Neural crest cell (in vitro differentiated cells): ENCODE measurements at places on chromosomes 4 and X. TPM values are rescaled to one million over a fixed set of nuclear protein-coding genes. Genes with fewer than 3 reads are reported as not detected.
A peak's percentile ranks its signal among the peaks of the same experiment; 100 is the strongest.

The MID1IP1 gene
- 52.9 and 54.8 TPM in 2 replicates for total RNA-seq

The CCNA2 gene
- total RNA-seq: 85.2 and 85.3 TPM in 2 replicates

- DNase-seq: no peak
Measured at GRCh38 chrX:7076245-7076661, 71.3 kb upstream of the STS start.

The SSX4 gene
- total RNA-seq: not detected in 2 replicates

DNA sequence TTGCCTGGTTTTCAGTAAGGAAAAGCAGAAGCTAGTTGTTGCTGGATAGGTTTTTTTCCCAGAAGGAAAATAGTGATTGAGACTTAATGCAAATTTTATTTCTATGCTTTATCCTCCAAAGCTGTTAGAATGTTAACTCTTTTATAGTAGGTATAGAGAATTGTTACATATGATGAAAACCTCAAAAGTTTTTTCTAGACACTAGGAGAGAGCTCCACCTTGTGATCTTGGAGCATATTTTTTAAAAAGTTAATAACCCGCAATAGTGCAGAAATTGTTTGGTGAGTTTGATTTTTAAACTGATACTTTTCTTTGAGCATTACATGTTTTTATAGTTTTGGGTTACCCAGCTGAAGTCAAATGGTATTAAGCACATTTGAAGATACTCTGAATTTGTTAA, 56.5 kb downstream of the STAG2 start:
- DNase-seq: no peak

DNA sequence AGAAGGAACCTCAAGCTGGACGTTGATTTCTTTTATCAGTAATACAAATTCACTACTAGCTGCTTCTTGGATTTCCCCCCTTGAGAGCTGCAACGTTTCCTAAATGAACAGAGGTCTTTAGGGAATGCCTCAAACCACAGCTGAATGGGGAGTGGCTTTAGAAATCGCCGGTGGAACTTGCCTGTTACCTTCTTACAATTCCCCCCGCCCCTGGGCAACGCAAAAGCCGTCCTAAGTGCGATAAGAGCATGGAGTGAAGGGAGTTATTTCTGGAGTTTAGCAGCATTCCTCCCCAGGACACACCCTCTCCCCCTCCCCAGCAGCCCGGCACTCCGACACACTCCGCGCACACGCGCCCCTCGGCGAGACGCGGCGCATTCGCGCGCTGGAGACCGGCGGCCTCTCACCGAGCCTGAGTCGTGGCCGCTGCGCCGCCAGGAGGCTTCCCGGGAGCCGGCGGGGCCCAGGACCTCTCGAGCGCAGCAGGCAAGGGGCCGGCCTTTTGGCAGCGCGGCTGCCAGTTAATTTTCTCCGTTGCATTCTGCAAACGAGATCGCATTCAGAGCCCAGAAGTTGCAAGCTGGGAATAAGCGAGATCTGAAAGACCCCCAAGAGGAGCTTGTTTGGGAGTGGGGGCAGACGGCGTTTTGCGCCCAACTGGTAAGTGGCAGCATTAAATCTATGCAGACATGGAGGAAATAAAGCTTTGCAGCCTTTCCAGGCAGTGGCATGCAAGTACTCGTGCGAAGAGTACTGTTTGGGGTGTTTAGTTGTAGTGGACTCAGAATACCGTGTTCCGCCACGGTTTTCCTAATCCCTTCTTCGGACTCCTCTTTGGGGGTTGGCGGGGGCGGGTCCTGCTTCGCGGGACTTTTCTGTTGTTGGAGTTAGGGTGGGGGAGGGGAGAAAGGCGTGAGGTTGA, 134.7 kb downstream of the PALLD start:
- peak; percentile 69 for DNase-seq

The GAGE12D gene
- total RNA-seq: not detected in 2 replicates

- DNase-seq: no peak
Measured at GRCh38 chrX:154695911-154696675, 42.7 kb upstream of the CTAG2 start.

- no peak for DNase-seq
Measured at GRCh38 chr4:71595576-71596108, 188.2 kb downstream of the GC start.

DNA sequence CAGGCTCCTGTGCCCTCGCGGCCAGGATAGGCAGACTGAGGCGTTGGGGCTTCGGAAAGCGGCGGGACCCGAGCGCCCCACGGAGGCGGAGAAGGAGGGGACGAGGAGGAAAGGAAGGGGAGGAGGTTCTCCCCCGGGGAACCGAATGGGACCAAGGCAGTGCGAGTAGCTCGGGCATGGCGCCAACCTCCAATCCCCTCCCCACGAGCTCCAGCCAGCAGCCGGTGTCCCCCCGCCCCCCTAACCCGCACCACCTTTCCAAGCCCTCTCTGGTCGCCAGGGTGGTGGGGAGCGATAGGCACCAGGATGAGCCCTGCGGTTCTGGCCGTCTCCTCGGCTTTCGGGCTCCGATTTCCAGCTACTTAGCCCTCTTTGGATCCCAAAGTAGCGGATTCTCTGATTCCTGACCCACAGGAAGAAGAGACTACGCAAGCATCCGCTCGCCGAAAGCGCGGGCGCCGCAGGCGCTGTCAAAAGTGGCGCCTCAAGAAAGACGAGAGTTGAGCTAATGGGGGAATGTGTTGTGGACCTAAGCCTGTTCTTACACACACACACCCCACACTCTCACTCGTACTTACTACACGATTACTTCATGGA, 15.2 kb upstream of the ZIC3 start:
- no peak for DNase-seq

The TCEANC gene
- total RNA-seq: 3.7 and 4.6 TPM in 2 replicates

GRCh38 chr4:20078644-20079043, 173.1 kb upstream of the SLIT2 start:
- DNase-seq: no peak

- no peak for DNase-seq
Measured at GRCh38 chr4:94344457-94344856, 1.8 kb upstream of the HPGDS start.

DNA sequence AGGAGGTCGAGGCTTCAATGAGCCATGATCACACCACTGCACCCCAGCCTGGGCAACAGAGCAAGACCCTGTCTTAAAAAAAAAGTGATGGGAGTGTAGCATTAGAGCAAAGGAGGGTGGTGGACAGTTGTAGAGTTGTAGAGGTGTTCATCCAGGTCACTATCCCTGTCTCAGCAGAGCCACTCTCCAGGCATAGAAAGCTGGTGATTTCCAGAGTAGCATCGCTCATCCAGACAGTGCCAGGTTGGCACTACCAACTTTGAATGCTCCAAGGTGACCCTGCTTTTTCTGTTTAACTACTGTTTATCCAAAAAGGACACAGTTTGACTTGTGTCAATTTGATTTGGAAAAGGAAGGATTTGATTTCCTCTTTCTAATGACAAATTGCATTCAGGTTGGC, 147.3 kb downstream of the USP46 start:
- DNase-seq: no peak

- DNase-seq: no peak
Measured at GRCh38 chr4:183821076-183821853, 83.8 kb upstream of the STOX2 start.

GRCh38 chrX:110104078-110104477, 101.2 kb downstream of the TMEM164 start:
- DNase-seq: no peak

The WAS gene
- 0.64 and 0.70 TPM in 2 replicates for total RNA-seq

GRCh38 chr4:185011408-185011807, 6.9 kb upstream of the HELT start:
- DNase-seq: peak; percentile 58

- no peak for DNase-seq
Measured at GRCh38 chr4:135120195-135120594, 918.6 kb upstream of the PABPC4L start.

GRCh38 chrX:77087529-77088169, 359.5 kb upstream of the FGF16 start:
- DNase-seq: no peak

GRCh38 chr4:55132775-55133174, 7.4 kb upstream of the KDR start:
- no peak for DNase-seq

DNA sequence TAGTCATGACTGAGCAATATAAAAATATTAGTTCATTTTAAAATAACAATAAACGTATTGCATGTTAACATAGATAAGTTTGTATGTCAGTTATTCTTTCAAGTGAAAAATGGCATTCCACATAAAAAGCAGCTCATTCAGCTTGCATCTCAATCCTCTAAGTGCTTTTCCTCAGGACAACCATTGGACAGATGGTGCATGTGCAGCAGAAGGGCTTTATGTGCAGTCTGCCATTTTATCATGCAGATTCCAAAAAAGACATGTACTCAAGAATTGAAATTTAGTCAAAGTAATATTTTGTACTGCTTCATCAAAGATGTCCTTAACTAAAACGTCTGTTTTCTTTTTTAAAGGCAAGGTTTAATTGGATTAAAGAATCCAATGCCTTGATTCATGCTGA, 93.4 kb downstream of the RS1 start:
- no peak for DNase-seq

The GPRIN3 gene
- 0.70 and 0.71 TPM in 2 replicates for total RNA-seq

GRCh38 chr4:98746936-98747335, 88.5 kb upstream of the TSPAN5 start:
- DNase-seq: no peak

GRCh38 chr4:155956461-155956860, 2.8 kb upstream of the CTSO start:
- no peak for DNase-seq

The SRPK3 gene
- 0.14 and 0.30 TPM in 2 replicates for total RNA-seq

The CFP gene
- 1.6 and 1.7 TPM in 2 replicates for total RNA-seq

DNA sequence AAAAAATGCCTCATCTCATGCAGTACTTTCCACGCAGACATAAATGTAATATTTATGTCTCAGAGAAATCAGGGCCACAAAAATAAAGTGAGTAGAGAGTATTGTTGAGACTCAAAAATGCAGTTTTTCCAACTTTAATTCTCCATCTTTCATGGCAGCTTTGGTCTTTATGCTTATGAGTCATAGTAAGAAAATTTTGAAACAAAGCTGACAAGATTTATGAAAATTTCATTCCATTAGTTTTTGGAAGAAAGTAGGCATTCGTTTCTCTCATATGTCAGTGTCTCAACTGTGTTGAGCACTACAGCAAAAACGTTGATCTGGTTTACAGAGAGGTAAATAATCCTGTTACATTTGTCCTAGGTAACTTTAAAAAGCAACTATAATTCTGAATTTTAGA, 656.8 kb downstream of the IQCM start:
- DNase-seq: no peak

DNA sequence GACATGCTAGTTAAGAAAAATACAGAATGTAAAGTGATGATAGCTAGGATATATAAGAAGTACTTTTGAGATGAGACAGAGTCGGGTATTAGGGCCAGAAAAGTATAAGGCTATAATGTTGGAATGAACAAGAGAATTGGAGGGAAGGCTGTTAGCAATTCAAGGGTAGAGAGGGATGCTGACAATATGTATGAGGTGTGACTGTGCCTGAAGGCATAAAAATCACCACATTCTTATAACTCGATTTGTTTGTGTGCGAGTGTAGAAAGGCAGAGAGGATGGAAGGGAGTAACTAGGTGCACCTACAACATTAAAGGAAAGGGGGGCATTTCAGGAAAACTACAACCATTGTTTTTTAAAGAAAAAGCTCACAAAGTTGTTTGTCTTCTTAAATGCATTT, 86.0 kb downstream of the FAT4 start:
- no peak for DNase-seq

The XAGE2 gene
- not detected in 2 replicates for total RNA-seq

DNA sequence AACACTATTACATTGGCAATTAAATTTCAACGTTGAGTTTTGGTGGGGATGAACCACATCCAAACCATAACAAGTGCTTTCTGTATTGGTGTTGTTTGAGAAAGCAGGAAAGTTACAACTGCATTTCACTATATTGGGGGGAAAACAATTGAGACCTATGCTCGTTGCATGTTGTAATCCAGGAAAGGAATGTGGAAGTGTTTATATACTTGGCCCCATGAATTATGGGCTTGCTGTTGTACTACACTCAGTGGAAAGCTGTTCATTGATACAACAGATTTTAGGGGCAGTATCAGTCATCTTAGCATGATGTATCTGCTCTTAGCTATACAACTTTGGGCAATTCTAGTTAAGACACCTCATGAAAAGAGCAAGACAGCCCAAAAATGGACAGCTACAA, 52.4 kb downstream of the KLHL5 start:
- DNase-seq: no peak

DNA sequence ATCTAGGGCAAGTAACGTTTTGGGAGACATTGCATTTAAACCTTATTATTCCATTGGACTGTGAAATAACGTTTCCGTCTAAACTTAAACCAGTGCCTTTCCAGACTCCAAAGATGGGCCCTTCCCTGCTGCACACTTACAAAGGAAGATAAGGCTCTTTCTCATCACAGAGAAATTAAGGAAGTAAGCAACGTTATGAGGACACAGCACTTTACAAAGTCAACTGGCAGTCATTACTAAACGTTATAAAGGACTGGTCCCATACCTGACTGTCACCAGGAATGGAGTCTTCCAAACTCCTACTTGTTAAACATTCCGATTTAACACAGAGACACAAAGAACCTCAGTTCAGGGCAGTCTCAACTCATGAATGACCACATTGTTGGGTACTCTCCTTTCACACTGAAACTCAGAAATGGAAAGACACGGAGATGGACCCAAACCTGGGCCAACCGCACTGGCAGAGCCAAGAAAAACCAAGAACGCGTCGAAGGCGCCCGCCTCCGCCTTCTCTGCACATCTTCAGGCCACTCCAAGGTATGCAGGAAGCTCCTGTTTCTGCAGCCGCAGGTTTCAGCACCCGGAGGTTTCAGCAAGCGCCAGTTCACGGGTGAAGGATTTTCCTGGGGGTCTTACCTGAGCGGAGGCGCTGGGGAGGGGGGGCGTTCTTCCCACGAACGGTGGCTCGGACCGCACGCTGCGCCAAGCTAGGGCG, 670 bp downstream of the PAPSS1 start:
- no peak for DNase-seq

The PCDH19 gene
- total RNA-seq: 30.2 and 33.3 TPM in 2 replicates

- DNase-seq: no peak
Measured at GRCh38 chrX:39165773-39166172, 364.5 kb downstream of the MID1IP1 start.

DNA sequence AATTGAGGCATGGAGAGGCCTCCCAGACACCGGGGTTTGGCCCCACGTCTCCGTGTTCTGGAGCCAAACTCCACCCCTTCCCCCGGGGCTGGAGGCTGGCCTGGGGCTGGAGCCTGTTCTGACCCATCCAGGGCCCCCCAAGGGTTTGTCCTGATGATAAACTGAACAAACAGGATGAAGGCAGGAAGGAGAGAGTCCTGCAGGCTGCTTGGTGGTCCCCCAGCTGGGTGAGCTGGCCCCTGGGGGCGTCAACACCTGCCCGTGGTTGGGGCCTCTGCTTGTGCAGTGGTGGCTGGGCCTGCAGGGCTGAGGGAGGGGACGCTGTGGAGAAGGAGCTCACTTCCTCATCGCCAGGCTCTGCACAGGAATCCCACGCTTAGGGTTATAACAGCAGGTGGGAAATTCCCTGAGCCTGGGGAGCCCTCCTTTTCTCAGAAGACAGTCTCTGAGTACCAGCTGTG, 2.3 kb downstream of the SH3TC1 start:
- DNase-seq: no peak

The SOWAHD gene
- total RNA-seq: 0.32 and 0.40 TPM in 2 replicates

GRCh38 chr4:8356856-8357255, 83.7 kb downstream of the ACOX3 start:
- no peak for DNase-seq

The CPEB2 gene
- total RNA-seq: 4.7 and 5.1 TPM in 2 replicates

- peak; percentile 4 for DNase-seq
Measured at GRCh38 chrX:41381685-41382084, 47.7 kb downstream of the DDX3X start.
